ENCODE measurements at places on chromosomes 16 and 17.

GRCh38 chr16:86910161-86910769 lies 331.9 kb downstream of the FOXL1 start:
- no peak for DNase-seq

- DNase-seq: no peak
Measured at GRCh38 chr17:8892338-8892690, 24.8 kb upstream of the PIK3R6 start.

- DNase-seq: peak; percentile 5
Measured at GRCh38 chr16:48165961-48166578, 10.3 kb upstream of the ABCC12 start.

DNA sequence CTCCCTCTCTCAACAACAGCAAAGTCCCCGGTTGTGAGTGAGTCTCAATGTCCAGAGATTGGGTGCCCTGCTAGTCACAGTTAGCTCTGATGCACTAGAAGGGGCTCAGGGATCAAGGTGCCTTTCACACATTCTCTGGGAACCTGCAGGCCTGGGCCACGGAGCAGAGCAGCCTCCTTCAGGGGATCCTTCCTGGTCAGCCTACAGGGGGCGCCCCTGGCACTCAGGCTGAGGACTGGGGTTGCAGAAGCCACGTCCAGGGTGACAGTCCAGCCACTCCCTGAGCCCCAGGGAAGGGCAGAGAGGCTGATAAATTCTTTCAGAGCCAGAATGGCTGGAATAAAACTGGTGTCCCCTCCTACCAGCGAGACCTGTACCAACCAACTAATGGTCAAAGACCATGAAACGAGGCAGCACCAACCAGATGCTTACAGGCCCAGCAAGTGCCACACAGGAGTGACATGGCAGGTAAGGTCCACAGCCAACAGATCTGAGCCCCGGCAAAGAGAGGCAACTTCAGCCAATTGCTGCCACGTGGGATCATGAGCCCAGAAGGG lies 43.5 kb downstream of the ST3GAL2 start:
- peak; percentile 20 for DNase-seq

DNA sequence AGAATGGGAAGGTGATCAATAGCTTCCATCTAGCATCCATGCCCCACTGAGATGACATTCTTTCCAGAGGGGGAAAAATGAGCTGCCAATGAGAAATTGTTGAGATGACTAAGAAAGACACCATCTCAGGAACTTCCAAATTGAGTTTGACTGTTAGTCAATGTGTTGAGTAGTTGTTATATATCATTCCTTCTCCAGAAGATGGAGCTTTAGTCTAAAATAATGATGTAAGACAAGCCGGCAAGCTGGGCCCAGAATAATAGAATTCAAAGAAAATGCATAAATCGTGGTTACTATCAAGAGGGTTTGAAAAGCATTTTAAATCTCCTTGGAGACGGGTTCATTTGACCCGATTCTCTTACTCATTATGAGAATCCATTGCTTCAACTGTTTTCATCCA lies 71.0 kb upstream of the ATF7IP2 start:
- DNase-seq: peak; percentile 16

GRCh38 chr16:81436386-81436785 lies 8.2 kb upstream of the CMIP start:
- no peak for DNase-seq

GRCh38 chr17:1089915-1090314 lies 89.9 kb downstream of the ABR start:
- DNase-seq: no peak

- no peak for DNase-seq
Measured at GRCh38 chr17:83065660-83066542, 13.5 kb upstream of the METRNL start.

DNA sequence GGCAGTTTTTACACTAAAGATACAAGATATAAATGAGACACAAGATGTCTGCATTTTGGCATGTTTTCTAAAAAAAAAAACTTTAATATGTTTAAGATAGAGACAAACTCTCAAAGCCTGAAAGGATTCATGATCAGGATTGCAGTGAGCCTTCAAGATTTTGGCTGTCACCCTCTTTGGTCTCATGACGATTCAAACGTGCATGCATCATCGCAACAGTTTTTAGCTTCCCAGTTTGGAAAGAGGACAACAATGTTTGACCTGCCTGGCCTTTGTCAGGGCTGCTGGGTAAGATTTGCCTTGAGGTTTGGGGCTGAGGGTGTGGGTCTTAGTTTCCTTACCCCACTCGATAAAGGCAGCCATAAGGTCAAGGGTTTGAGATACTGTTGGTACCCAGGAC lies 134.1 kb downstream of the RGS9 start:
- DNase-seq: no peak

Measured in astrocyte of the spinal cord (primary cell).